ENCODE measurements at places on chromosomes 2 and 18. TPM values are rescaled to one million over a fixed set of nuclear protein-coding genes. Genes with fewer than 3 reads are reported as not detected.

GRCh38 chr18:8869696-8870095 lies 164.3 kb downstream of the MTCL1 start:
- ATAC-seq: no peak

DNA sequence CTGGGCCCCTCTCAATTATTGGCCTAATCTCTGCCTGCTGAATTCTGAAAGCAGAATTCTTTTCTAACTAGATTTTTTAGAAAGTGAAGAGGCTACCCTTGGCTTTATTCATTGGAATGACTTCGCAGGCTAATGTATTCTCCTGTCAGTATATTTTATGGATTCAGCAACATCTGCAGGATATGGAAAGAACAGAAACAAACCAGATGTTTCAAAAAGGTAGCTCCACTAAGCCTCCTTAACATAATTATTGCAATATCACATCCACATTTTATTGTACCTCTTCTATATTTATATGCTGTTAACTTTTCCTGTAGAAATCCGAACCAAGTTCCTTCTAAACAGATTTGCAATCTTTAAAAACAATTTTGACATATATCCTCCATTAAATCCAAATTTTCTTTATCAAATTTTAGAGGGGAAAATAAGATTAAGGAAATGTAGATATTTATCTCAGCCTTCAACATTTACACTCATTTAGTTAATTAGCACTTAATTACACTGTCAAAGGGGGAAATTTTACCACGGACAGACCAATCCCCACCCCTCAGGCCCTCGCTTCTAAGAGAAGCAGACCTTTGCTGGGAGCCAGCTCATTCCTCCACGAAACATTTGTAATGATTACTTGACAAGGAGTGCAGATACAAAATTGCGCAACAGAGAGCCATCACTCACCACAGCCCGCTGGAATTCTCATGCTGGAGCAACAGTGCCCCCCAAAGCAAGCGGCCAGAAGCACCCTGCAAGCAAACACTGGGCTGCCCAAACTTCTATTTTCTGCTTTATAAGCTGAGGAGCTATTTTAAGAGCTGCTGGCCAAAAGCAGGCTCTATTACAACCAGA lies 253.4 kb downstream of the ETAA1 start:
- ATAC-seq: peak; percentile 91

GRCh38 chr2:188485496-188485895 lies 193.8 kb downstream of the GULP1 start:
- ATAC-seq: no peak

DNA sequence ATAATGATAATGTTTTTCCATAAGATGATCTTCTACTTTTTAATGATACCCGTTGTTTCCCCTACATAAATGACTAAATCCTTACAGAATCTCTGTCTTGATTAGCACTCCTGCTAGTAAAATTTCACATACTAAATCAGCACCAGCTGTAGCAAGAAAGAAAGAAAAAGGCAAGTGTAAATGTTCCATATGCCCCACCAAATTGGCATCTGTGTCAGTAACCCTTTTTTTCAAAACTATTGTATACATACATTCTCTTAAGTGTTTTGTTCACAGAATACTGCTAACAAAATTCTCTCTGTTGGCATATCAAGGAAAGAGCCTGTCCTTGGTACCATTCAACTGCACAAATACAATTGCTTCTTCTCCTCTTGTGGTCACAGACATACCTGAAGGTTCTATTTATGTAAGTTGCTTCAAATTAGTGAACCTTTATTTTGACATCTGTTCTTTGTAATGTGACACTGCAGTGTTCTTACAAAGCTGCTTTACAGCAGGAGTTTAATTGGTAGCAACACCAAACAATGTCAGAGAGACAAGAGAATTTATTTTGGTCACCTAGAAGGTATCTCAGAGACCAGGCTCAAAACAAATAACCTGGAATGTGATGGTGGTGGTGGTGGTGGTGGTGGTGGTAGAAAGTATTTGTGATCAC lies 641.9 kb downstream of the ZEB2 start:
- ATAC-seq: no peak

DNA sequence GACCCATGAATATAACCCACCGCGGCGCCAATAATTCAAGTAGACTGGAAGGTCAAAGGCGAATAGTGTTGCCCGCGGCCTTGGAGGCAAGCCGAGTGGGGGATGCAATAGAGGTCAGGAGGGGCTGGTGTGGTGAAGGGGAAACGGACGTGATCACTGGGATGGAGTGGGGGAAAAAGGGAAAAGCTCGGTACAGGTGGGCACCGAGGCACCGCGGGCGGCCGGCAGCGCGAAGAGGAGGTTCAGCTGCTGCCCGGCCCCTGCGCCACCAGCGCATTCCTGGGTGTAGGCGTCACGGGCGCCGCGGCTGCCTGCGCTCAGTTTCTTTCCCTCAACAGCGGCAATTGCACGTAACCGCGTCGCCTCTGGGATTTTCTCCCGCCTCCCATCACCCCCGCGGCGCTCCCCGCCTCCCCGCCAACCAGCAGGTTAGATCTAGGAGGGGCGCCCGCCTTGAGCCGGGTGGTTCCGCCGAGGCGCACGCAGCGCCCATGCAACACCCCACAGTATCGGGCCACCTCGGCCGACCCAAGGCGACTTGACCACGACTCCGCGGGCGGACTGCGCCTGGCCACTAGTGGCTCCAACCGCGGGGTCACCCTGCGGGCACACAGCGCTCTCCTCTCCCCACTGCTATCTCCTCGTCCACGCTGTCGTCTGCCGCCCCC lies 1.5 kb downstream of the RND3 start:
- peak; percentile 73 for ATAC-seq

- peak; percentile 54 for ATAC-seq
Observed at GRCh38 chr18:22604390-22604985, 186.8 kb upstream of the CTAGE1 start.

DNA sequence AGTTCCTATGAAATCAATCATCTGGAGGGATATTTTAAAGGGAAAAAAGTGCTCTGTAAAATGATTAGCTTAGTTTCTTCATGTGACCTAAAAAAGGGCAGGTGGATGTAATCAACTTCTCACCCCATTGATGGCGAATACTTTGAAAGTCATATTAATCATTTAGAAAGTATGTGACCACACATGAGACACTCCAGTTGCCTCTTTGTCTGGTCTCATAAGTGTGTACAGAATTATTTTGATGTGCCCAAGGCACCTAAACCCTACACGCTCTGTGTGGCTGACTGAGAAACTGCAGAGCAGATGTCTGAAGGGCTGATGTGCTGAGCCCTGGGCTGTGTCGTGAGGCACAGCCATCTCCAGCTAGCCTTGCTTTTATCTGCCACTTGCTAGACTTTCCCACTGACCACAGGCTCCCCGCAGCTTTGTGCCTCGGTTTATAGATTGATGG lies 26.9 kb downstream of the SGPP2 start:
- no peak for ATAC-seq

DNA sequence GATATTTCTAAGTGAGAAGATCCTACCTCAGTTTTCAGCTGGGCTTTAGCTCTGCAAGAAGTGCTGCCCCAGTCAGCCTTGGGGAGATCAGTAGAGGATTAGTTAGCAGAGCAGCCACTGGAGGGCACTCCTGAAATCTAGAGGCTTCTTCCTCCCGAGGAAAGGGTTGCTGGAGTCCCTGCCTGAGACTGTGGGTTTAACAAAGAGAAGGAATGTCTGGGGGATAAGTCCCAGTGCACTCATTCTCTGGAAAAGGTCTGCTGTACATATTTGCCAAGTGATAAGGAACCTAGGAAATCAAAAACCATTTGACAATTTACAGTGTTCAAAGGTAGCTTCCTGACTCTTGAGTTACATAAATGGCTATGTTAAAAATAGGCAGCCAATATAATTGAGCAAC lies 207.2 kb downstream of the SLC8A1 start:
- peak; percentile 27 for ATAC-seq

GRCh38 chr2:191374366-191374765 lies 129.2 kb downstream of the MYO1B start:
- no peak for ATAC-seq

DNA sequence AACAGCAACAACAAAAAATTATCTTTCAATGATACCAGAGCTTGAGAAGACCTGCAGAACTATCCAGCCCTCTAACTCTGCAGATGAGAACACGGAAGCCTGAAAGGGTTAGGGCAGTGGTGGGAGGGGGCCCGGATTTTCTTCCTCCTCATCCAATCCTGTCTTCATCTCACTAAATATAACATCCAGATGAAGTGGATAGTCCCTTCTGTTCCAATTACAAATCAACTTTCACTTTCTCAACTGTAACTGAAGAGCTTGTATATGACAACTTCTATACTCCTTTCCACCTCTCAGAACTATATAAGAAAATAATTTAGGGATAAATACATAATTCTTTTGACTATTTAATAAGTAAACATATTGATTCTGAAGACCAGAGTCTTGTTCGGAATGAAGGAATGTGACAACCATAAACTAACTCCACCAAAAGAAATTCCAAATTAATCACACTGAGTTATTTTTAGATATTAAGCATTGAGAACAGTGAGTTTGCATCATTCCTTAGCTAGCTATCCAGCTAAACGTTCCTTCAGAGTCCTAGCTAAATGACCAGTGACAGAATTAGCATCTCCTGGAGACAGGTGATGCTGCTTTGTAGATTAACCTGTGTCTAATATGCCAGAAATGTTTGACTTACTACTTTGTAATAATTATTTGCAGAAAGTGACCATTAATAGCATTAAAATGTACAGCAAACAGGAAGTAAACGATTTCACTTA lies 32.7 kb downstream of the SFT2D3 start:
- ATAC-seq: peak; percentile 43

DNA sequence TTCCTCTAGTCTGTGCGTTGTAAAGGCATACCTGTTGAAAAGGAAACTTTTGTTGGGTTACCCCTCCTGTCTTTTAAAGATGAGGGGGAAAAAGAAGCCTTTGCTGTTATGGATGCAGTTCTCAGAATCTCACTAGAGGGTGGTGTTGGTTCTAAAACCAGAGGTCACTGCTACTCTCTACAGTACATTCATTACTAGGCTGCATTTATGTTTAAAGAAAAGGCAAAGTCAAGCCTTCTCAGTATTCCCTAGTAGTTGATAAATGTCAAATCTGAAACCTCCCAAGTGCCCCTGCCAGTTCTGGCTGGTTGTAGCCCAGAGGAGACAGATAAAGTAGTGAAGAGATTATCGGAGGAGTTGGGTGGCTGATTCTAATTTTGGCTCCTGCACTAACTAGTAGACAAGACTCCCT lies 1.4 kb upstream of the PLCL1 start:
- no peak for ATAC-seq

- ATAC-seq: no peak
Observed at GRCh38 chr2:7986431-7986830, 695.4 kb upstream of the ID2 start.

DNA sequence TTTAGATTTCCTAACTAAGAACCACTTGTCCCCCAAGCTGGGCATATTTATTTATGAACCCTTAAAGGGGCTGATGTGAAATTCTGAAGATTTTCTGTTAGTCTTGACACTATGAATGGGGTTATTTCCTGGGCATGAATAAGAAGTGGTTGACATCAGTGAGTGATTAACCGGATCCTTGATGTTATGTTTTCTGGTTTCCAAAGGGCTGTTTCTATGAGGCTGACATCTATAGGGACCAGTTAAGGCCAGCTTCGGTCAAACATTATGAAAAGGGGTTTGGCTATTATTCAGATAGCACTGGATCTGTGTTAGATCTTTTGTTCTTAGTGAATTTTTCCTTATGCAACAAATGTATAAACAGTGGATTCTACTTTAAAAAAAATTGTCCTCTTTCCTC lies 443.7 kb upstream of the SPRED2 start:
- no peak for ATAC-seq

GRCh38 chr18:8609659-8610458 lies 622 bp downstream of the RAB12 start:
- ATAC-seq: peak; percentile 29

DNA sequence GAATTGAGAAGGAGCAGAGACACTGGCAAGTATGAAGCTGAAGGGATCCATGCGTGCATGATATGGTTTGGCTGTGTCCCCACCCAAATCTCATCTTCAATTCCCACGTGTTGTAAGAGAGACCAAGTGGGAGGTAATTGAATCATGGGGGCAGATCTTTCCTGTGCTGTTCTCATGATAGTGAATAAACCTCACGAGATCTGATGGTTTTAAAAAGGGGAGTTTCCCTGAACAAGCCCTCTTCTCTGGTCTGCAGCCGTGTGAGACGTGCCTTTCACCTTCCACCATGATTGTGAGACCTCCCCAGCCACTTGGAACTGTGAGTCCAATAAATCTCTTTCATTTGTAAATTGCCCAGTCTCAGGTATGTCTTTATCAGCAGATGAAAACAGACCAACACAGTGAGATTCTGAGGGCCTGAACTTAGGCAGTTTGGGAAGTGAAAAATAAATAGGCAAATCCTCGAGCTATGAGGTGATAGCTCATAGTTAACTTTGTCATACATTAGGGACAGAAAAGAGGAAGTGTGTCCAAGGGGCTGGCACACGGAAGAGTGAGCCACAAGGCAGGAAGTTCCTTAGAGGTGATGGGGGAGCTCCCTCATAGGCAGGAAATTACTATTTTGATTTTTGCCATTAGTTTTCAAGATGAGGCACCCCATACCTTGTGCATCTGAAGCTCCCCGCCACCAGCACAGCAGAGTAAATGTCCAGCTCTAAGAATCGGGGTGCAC lies 658.8 kb upstream of the ID2 start:
- ATAC-seq: no peak

- no peak for ATAC-seq
Observed at GRCh38 chr2:113114224-113114945, 13.0 kb upstream of the IL1RN start.

DNA sequence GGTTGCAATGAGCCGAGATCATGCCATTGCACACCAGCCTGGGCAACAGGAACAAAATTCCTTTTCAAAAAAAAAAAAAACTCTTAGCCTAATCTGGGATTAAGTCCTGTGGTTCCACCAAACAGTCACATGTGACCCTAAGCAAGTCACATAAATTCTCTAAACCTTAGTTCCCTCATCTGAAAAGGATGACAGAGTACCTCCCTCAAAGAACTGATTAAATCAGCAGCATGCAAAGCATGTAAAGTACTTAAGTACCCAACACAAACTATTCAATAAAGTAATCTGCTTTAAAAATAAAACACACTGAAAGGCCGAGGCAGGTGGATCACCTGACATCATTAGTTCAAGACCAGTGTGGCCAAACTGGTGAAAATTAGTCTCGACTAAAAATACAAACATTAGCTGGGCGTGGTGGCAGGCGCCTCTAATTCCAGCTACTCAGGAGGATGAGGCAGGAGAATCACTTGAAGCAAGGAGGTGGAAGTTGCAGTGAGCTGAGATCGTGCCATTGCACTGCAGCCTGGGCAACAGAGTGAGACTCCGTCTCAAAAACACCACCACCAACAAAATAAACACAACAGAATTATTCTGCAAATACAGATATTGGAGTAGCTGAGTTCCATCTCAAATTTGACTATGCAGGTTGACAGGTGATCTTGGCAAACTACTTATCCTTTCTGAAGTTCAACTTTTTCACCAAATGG lies 7.0 kb downstream of the USP34 start:
- no peak for ATAC-seq

Gene PMAIP1
- 1.3 TPM for total RNA-seq

Gene NT5DC4
- not detected for total RNA-seq

Gene GKN1
- total RNA-seq: not detected

Gene CELF4
- 0.81 TPM for total RNA-seq

Gene ONECUT2
- total RNA-seq: under 0.01 TPM

Gene CCDC178
- total RNA-seq: not detected

Gene LCT
- total RNA-seq: not detected

Gene RNF138
- 17.1 TPM for total RNA-seq

Gene AGXT
- total RNA-seq: not detected

Gene SOWAHC
- total RNA-seq: 33.9 TPM

Gene KHK
- 2.5 TPM for total RNA-seq
